ENCODE measurements at places on chromosomes 11 and 22. TPM values are rescaled to one million over a fixed set of nuclear protein-coding genes. Genes with fewer than 3 reads are reported as not detected.

Gene IGLL1
- total RNA-seq: not detected

Gene CSF2RB
- total RNA-seq: not detected

Gene C11orf42
- not detected for total RNA-seq

Gene APOL3
- not detected for total RNA-seq

Gene OR9I1
- total RNA-seq: not detected

Gene MOV10L1
- total RNA-seq: not detected

Gene FGF3
- total RNA-seq: not detected

Gene GCAT
- 3.0 TPM for total RNA-seq

Gene TPBGL
- total RNA-seq: 0.31 TPM

Gene TMEM134
- 70.3 TPM for total RNA-seq

Gene GAL3ST3
- total RNA-seq: not detected

Gene PRG2
- not detected for total RNA-seq

Gene NPTXR
- total RNA-seq: 15.1 TPM

Data from A549 treated with ZK216348 at 1 μM for 4 hours (cell line).